ENCODE measurements at places on chromosomes 13 and 19.
A peak's percentile ranks its signal among the peaks of the same experiment; 100 is the strongest.

DNA sequence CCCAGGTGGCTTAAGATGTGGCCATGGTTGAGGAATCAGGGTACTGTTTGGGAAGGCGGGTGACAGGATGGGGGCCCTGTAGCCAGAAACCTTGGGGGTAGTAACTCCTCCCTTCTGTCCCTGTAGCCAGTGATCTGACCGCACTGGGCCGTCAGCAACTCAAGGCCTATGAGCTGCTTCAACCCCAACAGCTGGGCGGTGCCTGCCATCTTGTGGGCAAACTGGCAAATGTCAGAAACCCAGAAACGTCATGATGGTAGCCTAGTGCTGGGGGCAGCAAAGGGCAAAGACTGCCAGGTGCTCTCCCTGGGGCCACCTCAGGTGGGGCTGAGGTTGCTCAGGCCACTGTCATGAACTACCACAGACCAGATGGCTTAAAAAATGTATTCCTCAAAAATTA lies 3.5 kb downstream of the COPE start:
- DNase-seq: no peak

GRCh38 chr19:53847555-53847954 lies 20.1 kb upstream of the MYADM start:
- no peak for DNase-seq

DNA sequence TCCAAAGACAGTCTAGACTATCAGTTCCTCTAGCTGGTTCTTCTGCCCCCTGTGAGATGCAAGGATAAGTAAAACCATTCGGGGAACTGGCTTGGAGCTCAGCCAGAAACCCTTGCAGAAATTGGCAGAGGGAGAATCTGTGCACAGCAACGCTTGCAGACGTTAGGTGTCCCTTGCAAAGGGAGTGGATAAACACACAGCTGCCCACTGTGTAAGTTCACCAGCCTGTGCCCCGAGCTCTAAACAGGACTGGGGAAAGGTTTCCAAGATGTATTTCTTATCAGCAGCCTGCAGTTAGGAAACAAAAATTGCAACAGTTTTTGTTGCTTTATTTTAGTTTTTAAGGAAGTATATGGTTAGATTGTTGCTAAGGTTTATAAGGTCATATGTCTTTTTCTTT lies 19.0 kb upstream of the ADGRE1 start:
- DNase-seq: no peak

- DNase-seq: no peak
These were observed 29.9 kb downstream of the NLRP13 start for GRCh38 chr19:55902080-55902751.

- no peak for DNase-seq
These were observed 841.1 kb upstream of the PRR20A start for GRCh38 chr13:56299650-56300049.

- DNase-seq: no peak
These were observed 247.9 kb downstream of the MYO16 start for GRCh38 chr13:108877300-108877699.

- no peak for DNase-seq
These were observed 1815.9 kb downstream of the PCDH9 start for GRCh38 chr13:65414187-65414586.

DNA sequence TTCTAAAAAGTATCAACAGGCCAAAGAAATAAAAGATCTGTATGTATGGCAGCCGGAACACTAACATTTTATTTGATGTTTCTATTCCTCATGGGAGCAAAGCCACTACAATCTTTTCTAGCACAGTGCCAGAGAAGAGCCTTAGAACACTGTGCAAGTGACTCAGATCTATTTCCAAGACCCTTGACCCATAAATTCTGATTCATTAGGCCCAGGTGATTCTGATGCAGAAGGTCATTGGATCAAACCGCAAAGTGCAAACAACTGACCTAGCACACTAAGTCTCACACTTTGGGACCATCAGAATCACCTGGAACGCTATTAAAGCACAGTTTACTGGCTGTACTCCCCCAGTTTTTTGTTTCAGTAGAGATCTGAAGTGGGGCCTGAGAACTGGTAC lies 87.6 kb downstream of the MYCBP2 start:
- no peak for DNase-seq

- no peak for DNase-seq
These were observed 15.4 kb downstream of the CBARP start for GRCh38 chr19:1222394-1222793.

- DNase-seq: no peak
These were observed 72.1 kb downstream of the KLF12 start for GRCh38 chr13:74061926-74062595.

GRCh38 chr19:14510311-14511228 lies 7.6 kb downstream of the DNAJB1 start:
- DNase-seq: no peak

GRCh38 chr13:36814465-36814864 lies 4.6 kb upstream of the RFXAP start:
- DNase-seq: no peak

- DNase-seq: no peak
These were observed 19.3 kb upstream of the NPAS1 start for GRCh38 chr19:47000373-47000772.

GRCh38 chr13:110106726-110107125 lies 200.2 kb downstream of the COL4A1 start:
- DNase-seq: no peak

DNA sequence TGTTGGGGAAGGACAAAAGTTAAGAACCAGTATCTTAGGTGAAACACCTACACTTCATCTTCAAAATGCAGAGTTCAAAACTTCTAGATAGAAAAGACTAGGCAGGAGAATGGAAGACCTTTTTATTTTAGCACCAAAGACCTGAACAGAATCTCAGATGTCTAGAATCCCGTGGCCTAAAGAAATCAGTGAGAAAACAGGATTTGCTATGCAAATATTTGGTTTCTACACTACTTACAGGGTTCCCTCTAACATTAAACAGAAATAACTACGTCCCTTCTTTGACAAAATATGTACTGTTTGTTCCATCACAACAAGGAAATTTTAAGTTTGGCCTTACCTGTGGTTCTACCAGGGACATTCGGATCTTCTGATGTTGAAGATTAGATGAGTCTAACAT lies 21.5 kb downstream of the DIS3 start:
- no peak for DNase-seq

DNA sequence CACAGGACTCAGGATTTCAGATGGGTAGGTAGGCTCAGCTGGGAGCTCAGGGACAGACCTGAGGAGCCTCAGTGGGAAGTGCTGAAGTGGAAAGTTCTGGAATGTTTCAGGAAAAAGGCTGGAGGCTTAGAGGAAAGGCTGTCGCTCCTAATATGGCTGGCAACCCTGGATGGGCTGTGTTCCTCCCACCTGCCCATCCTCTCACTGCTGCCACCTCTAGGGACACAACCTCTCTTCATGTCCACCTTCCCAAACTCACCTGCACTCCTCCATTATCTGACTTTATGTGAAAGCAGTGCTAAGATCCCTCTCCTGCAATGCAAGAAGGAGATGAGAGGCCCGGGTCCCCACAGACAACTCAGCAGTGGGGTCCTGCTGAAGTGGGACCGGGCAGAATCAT lies 5.8 kb upstream of the CEACAM21 start:
- DNase-seq: no peak

GRCh38 chr19:27674701-27675100 lies 1538.2 kb downstream of the UQCRFS1 start:
- no peak for DNase-seq

DNA sequence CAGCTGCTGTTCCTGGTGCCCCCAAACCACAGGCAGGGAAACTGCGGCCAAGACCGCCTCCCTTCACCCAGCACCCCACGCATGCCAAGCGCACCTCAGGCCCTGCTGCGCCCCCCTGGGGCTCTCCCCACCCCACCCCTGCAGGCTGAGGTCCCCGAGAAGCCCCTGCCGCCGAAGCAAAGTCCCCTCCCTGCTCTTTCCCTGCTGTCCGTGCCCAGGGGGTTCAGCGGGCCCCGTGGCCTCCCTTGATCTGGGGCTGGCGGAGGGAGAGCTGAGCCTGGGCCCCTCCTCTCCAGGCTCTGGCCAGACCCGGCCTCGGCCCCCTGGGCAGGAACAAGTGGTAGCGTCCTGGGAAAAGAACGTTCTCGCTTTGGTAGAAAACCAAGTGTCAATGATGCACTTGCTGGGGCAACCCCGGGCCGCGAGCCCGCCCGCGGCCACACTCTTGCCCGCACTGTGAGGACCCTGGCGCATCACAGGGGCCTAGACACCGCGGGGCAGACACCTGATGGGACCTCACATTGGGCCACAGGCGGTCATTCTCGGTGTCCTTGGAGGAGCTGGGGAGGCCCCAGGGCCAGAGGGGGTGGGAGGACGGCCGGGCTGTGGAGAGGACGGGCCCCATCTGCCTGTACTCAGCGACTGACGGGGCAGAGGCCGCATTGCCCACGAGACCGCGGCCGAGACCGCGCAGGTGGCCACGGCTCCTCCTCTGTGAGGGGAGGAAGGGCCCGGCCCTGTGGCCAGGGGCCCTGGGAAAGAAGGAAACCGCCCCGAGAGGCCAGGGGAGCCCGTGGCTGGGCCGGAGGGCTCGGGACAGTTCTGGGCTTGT lies 29.0 kb downstream of the GPX4 start:
- no peak for DNase-seq

GRCh38 chr13:32073180-32073864 lies 41.7 kb downstream of the FRY start:
- DNase-seq: no peak

DNA sequence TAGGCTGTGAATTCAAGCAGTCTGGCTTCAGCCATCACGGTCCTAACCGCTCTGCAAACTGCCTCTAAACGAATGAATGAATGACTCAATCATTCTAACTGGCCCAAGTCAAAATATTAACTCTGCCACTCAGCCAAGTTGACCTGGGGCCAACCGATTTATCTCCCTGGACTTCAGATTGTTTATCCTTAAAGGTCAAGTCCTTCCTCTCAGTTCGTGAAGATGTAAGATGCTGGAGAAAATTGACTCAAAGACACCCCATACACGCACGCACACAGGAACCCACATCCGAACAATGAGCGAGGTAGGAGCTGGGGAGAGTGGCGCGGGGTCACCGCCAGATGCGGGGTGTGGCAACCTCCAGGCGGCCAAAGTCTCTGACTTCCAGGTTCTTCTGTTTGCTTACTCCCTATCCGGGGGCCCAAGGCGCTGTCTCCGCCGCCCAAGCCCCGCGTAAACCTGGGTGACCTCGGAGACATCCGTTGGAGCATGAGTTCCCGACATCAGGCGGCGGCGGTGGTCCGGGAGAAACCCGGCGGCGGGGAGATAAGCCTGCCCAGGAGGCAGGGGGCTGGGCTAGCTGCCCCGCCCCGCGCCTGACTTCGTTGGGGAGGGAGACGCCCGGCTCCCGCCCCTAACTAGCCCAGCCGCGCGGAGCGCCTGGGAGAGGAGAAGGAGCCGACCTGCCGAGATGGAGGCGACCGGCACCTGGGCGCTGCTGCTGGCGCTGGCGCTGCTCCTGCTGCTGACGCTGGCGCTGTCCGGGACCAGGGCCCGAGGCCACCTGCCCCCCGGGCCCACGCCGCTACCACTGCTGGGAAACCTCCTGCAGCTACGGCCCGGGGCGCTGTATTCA lies at the start of gene CYP2S1:
Gene CYP2S1, plus strand, starts transcription at position 646 of the 856 bp plus-strand sequence. Its CDS starts 46 bp downstream, at position 692.
- no peak for DNase-seq

GRCh38 chr19:50702871-50703829 lies 16.5 kb downstream of the SHANK1 start:
- no peak for DNase-seq

- DNase-seq: no peak
These were observed 12.3 kb upstream of the DOCK6 start for GRCh38 chr19:11274533-11275086.

GRCh38 chr13:76009267-76009890 lies 373.2 kb downstream of the LMO7 start:
- no peak for DNase-seq

DNA sequence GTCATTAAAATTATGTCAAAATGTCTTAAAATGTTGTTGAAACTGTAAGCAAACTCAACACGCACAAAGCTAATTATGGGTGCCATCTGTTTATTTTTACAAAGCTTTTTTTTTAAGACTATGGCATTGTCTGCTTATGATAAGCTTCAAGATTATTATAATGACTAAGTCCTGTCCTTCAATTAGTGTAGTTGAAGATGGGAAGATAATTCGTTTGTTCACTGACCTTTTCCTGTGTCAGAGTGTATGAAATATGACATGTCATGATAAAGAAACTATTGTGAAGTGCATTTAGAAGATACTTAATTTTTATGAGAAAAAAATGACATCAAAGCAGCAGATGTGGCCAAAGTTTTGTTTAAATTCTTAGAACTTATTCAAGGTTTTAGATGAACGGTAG lies 211.3 kb downstream of the PCCA start:
- no peak for DNase-seq

DNA sequence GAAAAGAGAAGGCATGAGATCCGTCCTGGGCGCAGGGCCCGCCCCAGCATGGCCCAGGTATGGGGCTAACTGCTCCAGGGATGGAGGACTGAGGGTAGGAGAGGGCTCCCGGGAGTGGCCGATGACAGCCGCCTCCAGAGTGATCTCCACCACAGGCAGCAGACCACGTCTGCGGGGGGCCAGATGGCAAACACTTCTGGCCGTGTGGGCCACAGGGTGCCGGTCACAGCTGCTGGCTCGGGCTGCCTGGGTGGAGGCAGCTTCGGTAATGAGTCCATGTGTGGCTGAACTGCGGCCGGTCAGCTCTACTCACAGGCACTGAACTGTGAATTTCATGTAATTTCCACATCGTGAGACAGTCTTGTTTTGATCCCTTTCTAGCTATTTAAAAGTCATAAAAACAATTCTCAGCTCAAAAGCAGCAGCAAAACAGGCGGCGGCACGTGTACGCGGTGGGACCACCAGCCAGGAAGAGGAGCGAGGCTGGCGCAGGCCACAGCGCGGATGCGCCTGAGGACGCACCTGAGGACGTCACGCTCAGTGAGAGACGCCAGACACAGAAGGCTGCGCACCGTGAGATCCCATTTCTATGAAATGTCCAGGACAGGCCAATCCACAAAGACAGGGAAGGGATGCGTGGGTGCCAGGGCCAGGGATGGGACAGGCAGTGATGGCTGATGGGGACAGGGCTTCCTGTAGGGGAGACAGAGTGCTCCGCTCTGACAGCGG lies 4.0 kb downstream of the LSM7 start:
- DNase-seq: no peak

DNA sequence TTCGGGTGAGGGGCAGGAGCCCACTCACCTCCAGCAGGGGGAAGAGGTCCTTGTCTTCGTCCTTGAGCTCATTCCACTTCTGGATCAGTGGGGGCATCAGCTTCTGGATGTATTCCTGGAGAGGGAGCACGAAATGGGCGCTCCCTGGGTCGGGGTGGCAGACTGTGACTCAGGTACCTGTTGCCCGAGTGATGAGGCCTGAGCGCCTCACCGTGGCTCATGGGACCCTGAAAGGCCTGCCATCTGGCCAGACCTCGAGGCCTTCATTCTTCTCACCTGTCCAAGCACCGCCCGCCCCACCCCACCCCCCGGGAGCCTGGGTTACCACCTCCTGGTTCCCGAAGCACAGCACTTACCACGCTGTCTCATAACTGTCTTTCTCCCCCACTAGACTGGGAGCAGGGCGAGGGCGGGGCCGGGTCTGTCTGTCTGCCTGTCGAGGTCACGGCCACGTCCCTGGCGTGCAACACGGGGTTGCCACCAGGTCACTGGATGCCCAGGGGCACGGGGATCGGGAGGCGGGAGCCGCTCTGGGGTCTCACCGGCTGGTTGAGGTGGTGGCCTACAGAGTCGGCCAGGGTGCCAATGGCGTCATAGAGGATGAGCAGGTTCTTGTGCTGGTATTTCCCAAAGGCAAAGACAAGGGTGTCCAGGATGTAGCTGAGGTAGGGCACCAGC lies 9.4 kb upstream of the FBXW9 start:
- DNase-seq: no peak

GRCh38 chr13:82116422-82116989 lies 1765.8 kb downstream of the SLITRK1 start:
- no peak for DNase-seq

GRCh38 chr13:21698817-21699679 lies 28.2 kb downstream of the FGF9 start:
- DNase-seq: no peak

- peak; percentile 26 for DNase-seq
These were observed 6.2 kb downstream of the GAS6 start for GRCh38 chr13:113857531-113858195.
